ENCODE measurements at places on chromosomes 2 and 18.
A peak's percentile ranks its signal among the peaks of the same experiment; 100 is the strongest.

GRCh38 chr2:148674063-148675020 lies 29.8 kb downstream of the EPC2 start:
- DNase-seq, result peak; percentile 19

- peak; percentile 31 for DNase-seq
Measured at GRCh38 chr18:44518091-44518615, 162.5 kb upstream of the SETBP1 start.

DNA sequence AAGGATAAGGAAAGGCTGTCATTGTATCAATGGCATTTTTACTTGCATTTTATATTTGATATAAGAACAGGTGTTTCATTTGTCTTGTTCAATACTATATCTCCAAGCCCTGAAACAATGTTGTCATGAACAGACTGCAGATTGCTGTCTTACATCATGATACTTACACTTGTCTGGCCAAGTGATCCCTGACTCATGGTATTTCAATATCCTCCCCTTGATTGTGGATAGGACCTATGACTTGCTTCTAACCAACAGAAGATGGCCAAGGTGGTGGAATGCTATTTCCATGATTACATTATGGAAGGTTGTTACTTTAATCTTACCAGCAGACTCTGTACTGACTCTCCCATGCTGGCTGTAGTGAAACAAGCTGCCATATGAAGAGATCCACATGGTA lies 471.1 kb downstream of the CCDC85A start:
- no peak for DNase-seq

DNA sequence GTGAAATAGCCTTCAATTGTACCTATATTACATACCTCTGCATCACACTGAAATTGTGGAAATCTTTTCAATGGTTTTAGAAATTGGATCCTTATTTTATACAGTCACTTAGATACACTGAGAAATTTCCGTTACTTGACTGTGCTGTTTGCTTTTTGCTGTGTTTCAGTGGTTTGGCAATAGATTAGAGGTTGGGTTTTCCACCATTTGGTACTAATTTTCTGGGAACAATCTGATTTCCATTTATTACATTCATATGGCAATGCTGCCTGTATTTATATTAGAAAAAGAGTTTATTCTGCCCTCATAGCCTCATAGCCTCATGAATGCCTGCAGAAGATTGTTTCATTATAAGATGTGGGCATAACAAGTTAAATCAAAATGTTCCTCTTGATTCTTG lies 285.0 kb downstream of the GULP1 start:
- peak; percentile 63 for DNase-seq

DNA sequence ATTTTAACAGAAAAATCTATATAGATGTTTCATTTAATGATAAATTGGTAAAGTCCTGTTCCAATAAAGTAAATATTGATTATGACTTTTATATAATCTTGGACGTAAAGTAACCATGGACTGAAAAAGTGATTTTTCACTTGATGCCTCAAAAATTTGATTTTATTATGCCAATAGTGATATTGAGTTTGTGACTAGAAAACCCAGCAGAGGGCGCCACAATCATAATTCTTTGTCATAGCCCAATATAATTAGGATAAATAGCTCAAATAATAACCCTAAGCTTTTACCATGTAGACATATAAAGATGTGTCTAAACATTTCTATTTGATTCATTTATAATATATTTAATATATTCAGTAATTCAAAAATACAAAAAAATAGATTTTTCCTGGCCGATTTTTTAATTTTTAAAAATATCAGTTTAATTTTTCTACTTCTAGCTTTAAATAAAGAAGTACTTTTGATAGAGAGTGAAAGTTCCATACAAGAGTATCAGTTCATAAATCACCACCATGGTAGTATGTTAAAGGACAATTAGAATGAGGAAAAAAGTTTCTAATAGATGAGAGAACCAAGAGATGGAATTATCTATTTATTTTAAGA lies 30.7 kb downstream of the CAMKMT start:
- DNase-seq, result peak; percentile 23

Data from fibroblast of skin of right quadriceps (primary cell).